Activated CD8-positive, alpha-beta memory T cell treated with anti-CD3 and anti-CD28 coated beads for 48 hours (primary cell): ENCODE measurements at places on chromosomes 2 and 18.

- DNase-seq, result no peak
Observed at GRCh38 chr2:108917526-108917925, 71.5 kb downstream of the EDAR start.

GRCh38 chr2:118050386-118050785 lies 36.5 kb upstream of the CCDC93 start:
- no peak for DNase-seq

DNA sequence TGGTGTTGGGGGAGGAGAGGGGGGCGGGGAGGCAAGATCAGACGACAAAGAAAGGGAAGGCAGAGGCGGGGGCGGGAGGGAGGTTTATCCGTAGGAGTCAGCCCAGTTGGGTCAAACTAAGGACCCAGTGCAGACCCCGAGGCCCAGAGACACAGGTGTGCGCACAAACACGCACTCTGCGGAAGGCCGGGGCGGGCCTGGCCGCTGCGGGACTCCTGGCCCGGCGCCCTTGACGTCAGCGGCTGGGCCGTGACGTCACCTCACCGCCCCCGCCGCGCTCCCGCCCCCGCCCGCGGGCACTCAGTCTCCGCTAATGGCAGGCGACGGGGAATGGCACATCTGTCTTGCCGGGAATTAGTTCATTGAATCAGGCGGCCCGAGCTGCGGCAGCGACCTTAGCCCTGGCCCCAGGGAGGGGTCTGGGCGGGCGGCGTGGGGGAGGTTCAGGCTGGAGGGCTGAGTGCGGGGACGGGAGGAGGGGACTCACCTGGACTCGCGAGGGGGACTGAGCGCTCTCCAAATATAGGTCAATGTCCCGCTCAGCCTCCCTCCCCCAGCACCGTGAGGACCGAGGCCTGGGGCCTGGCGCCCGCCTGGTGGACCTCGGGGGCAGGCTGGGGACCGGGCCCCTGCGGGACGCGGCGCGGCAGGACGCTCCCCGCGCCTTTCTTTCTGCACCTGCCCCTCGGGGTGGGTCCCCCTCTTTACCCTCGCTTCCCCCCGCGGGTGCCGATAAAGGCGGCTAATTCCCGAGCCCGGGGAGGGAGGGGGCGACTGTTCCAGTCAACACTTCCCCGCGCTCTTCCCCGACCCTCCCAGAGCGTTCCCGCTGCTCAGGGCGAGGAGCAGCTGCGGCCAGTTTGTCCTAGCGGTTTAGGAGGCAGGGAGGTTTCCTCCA lies 15.5 kb upstream of the ECEL1 start:
- DNase-seq, result no peak

DNA sequence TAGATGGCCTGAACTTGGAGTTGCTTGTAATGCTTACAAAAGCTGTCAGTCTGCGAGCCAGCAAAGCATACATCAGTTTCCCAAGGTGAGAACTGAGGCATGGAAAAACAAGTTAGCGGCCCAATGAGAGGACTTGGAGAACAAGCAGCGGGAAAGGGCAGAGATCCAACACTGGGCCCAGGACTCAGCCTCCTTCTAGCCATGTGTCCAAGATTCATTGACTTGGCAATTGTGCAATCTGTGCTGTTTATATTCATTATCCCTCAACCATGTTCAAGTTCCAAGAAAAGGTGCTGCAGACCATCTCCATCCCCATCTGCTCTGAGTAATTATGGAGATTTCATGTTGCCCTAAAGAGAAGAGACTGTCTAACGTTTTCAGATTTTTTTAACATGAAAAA lies 187.4 kb downstream of the ALK start:
- no peak for DNase-seq

GRCh38 chr18:76564117-76564516 lies 69.1 kb upstream of the ZNF516 start:
- DNase-seq, result no peak

DNA sequence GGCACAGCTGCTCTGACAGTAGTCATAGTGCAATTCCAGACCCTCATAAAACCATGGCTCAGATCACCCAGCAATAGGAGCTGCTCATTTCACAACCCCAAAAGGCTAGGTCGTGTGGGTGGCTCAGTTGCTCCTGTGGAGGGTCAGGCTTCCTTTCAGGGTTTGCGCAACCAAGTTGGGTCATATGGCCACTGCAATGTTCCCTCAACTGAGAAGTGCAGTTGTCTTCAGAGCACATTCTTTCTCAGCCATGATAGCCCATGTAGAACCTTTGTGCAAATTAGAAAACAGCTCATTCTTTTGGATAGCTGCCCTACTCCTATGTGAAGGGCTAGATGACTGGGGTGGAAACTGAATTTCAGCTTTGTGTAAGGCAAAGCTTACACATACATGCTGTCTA lies 3.2 kb downstream of the SERPINB13 start:
- no peak for DNase-seq

GRCh38 chr2:20048488-20049448 lies 2.7 kb downstream of the LAPTM4A start:
- DNase-seq, result no peak

- no peak for DNase-seq
Observed at GRCh38 chr2:65647249-65647842, 214.9 kb upstream of the SPRED2 start.

DNA sequence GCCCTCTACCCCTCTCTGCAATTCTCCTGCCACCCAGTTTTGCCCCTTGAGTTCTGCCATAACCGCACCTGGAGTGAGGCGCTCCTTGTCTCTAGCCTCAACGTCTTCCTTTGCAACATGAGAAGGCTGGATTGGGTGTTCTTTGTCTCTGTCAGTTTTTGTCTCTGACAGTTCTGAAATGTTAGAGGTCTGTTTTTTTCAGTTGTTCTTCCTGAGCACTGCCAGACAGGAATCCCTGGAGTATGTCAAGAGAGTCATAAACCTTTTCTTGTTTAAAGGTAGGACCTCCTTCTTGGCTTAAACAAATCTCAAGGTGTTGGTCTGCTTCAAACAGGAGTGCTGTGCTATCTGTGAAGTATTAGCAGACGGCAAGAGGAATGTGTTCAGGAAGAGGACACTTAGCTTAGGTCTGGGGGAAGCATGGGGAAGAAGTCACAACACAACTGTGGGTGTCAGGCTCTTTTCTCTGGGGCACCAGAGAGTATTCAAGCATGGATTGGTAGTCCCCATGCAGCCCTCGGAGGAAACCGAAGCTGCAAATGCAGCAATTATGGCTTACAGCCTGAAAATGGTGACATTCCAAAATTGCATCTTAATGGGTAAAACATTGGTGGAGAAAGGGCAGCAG lies 32.3 kb downstream of the AFF3 start:
- DNase-seq, result no peak

- no peak for DNase-seq
Observed at GRCh38 chr2:228839421-228839876, 431.6 kb downstream of the PID1 start.
